ENCODE measurements at places on chromosomes 11 and 22.
A peak's percentile ranks its signal among the peaks of the same experiment; 100 is the strongest.

DNA sequence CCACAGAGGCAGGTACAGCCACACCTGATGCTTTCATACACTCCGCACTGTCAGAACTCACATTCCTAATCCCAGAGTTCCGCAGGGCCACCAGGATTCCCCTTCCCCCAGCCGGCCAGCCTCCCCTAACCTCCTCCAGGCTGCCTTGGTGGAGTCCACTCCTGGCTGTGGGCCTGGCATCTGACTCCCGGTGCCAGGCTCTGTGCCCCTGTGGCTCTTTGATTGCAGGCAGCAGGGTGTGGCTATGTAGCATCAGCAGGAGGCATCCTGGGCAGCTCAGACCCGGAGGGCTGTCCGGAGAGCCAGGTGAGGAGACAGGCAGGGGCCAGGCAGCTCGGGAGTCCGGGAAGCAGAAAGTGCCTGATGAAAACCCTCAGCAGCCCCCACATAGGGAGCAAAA lies 1432.9 kb downstream of the BRD1 start:
- H3K27ac ChIP-seq: no peak overlapping the region
- H3K4me1 ChIP-seq: no peaks in the 10 kb centered on the region
- H3K36me3 ChIP-seq: peaks cover 21% of the 10 kb centered on the region

DNA sequence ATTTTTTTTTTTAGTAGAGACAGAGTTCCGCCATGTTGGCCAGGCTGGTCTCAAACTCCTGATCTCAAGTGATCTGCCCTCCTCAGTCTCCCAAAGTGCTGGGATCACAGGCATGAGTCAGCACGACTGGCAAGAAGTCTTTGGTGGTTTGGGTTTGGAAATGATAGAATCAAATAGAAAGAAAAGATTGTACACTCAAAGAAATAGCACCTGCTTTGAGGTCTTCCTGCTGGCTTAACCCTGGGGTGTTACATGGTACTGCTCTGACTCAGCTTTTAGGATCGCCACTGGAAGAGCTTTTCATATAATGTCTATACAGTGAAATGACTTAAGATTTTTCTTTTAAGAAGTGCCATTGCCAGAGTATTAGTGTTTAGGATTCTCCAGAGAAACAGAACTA lies 50.2 kb downstream of the JAM3 start:
- peak overlapping the region; percentile 97 for H3K27ac ChIP-seq
- peak; percentile 77 for DNase-seq
- no peaks in the 10 kb centered on the region for H3K36me3 ChIP-seq
- peaks cover 55% of the 10 kb centered on the region for H3K4me1 ChIP-seq
- peaks cover 3% of the 10 kb centered on the region for H3K27me3 ChIP-seq

DNA sequence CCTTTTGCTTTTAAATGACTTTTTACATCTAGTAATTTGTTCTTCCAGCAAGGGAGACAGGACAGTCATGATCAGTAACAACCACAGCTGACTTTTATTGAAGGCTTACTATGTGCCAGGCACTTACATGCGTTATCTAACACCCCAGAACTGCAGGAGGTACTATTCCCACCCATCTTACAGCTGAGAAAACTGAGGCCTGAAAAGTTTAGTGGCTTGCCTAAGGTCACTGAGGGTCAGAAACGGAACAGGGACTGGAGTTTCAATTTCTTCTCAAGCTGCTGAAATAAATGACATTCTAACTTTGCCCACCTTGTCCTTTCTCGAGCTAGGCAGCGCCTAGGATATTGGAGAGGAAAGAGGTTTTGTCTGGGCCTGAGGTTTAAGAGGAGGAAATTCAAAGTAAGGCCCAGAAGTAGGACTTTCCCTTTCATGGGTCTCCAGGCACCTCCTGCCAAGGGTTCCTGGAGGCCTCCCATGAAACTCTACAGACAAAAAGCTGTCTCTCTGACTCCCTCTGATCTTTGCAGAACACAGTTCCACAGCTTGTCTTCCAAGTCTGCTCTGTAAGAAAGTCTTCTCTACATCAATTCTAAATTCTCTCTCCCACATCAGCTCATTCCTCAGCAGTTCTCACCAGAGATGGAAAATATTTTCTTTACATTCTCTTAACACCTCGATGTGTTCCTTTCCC lies 102.2 kb downstream of the NAT10 start:
- no peak overlapping the region for H3K27ac ChIP-seq
- H3K4me1 ChIP-seq: peaks cover 39% of the 10 kb centered on the region
- no peak overlapping the region for H3K4me3 ChIP-seq
- DNase-seq: no peak
- peaks cover 2% of the 10 kb centered on the region for H3K27me3 ChIP-seq

- DNase-seq: no peak
- H3K36me3 ChIP-seq: peaks cover 42% of the 10 kb centered on the region
- no peak overlapping the region for H3K4me3 ChIP-seq
- H3K4me1 ChIP-seq: peaks cover 59% of the 10 kb centered on the region
Observed at GRCh38 chr22:45548247-45548840, 45.7 kb downstream of the FBLN1 start.

DNA sequence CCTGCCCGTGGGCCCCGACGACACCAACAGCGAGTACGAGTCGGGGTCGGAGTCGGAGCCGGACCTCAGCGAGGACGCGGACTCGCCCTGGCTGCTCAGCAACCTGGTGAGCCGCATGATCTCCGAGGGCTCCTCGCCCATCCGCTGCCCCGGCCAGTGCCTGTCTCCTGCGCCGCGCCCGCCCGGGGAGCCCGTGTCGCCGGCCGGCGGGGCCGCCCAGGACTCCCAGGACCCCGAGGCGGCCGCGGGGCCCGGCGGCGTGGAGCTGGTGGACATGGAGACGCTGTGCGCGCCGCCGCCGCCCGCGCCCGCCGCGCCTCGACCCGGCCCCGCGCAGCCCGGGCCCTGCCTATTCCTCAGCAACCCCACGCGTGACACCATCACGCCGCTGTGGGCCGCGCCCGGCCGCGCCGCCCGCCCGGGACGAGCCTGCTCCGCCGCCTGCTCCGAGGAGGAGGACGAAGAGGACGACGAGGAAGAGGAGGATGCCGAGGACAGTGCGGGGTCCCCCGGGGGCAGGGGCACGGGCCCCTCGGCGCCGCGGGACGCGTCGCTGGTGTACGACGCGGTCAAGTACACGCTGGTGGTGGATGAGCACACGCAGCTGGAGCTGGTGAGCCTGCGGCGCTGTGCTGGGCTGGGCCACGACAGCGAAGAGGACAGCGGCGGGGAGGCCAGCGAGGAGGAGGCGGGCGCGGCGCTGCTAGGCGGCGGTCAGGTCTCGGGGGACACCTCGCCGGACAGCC lies 3.8 kb downstream of the MAPK8IP2 start:
- DNase-seq: no peak
- H3K27ac ChIP-seq: no peak overlapping the region
- no peak overlapping the region for H3K4me3 ChIP-seq
- peaks cover 47% of the 10 kb centered on the region for H3K27me3 ChIP-seq
- H3K36me3 ChIP-seq: peaks cover 4% of the 10 kb centered on the region
- H3K4me1 ChIP-seq: no peaks in the 10 kb centered on the region

DNA sequence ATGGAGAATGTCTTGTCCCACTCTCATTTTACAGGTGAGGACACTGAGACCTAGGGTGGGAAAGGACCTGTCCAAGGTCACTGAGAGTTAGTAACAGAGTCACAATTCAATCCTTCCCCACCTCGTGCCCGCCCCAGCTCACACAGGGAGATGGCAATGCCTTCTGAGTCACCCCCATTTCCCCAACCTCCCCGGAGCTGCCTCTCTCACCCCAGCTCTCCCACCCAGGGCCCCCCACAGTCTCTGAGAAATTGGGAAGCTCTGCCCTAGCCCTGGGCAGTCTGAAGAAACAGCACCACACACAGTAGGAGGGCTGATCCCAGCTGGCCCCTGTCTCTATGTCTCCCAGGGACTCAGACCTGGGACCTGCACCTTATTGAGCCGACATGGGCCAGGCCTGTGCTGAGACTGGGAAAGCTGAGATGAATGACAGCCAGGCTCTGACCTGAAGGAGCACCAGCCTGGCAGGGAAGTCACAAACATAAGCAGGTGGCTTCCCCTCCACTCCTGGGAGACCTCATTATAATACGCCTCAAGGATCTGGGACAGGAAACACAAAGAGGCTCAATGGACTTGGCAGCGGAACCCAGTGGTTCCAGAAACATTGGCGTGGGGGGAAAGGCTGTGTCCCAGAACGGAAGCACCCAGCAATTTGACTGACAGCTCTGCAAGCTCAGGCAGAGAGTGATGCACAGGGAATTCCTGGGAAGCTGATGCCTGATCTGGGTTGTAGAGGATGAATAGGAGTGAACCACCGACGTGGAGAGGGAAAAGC lies 51.0 kb downstream of the CD6 start:
- H3K27me3 ChIP-seq: peaks cover 68% of the 10 kb centered on the region
- no peak overlapping the region for H3K27ac ChIP-seq
- H3K36me3 ChIP-seq: no peaks in the 10 kb centered on the region

- no peaks in the 10 kb centered on the region for H3K27me3 ChIP-seq
- no peak for DNase-seq
- no peak overlapping the region for H3K27ac ChIP-seq
- H3K4me3 ChIP-seq: no peak overlapping the region
- H3K4me1 ChIP-seq: peaks cover 7% of the 10 kb centered on the region
- no peaks in the 10 kb centered on the region for H3K36me3 ChIP-seq
Observed at GRCh38 chr11:10561043-10561818, 7.2 kb downstream of the LYVE1 start.

GRCh38 chr22:40636380-40637182 lies at the start of gene MRTFA:
MRTFA (minus strand) TSS chr22:40636719.
- DNase-seq: peak; percentile 100
- H3K27ac ChIP-seq: peak within 1 kb of the TSS; percentile 96
- peak within 1 kb of the TSS; percentile 91 for H3K4me3 ChIP-seq

DNA sequence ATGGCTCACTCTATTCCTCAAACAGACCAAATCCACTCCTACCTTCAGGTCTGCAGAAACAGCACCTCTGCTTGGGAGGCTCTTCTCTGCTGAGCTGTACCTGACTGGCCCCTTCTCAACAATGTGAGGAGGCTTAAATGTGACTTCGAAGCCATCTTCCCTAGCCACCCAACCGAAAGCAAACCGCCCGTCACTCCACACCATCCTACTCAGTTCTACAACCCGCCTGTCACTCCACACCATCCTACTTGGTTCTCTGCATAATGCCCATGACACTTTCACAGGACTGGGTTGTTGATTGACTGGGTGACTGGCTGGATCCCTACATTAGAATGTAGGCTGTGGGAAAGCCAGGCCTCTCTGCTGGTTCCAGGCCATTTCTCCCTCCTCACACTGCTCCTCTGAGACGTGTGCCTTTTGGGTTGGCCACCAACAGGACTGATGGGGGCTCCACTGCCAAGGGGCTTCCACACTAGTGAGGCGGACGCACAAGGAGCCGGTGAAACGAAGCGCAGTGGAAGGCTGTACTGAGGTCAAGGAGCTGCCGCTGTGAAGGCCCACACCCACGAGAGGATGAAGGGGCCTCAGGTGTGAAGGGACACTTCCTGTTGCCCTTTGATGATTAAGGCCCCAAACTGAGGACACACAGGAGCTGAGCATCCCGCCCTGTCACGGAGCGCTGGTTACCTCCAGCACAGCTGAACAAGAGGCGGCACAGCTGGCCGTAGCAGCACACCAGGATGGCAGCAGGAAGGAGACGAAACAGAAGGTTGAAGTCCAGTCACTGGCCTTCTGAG lies 47.5 kb upstream of the SPATA19 start:
- no peak for DNase-seq
- H3K27me3 ChIP-seq: peaks cover 4% of the 10 kb centered on the region
- no peak overlapping the region for H3K27ac ChIP-seq
- no peak overlapping the region for H3K4me3 ChIP-seq

DNA sequence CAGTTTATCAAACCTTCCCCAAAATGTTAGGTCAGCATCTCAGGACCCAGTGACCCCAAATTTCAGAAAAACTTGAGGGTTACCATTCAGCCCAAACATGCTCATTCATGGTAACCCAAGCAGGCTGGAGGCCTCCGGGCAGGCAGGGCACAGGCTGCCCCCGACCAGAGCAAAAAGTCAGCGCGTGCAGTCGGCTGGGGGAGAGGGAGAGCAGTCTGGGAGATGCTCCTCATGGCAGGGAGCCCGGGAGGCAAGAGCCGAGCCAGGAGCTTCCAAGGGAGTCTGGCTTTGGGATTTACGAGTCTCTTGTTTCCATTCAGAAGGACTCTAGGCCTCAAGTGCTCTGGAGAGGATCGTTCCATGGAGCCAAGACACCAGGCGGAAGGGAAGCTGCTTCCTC lies 45.7 kb downstream of the RPUSD4 start:
- DNase-seq: no peak
- no peaks in the 10 kb centered on the region for H3K36me3 ChIP-seq
- H3K27ac ChIP-seq: no peak overlapping the region
- no peak overlapping the region for H3K4me3 ChIP-seq

DNA sequence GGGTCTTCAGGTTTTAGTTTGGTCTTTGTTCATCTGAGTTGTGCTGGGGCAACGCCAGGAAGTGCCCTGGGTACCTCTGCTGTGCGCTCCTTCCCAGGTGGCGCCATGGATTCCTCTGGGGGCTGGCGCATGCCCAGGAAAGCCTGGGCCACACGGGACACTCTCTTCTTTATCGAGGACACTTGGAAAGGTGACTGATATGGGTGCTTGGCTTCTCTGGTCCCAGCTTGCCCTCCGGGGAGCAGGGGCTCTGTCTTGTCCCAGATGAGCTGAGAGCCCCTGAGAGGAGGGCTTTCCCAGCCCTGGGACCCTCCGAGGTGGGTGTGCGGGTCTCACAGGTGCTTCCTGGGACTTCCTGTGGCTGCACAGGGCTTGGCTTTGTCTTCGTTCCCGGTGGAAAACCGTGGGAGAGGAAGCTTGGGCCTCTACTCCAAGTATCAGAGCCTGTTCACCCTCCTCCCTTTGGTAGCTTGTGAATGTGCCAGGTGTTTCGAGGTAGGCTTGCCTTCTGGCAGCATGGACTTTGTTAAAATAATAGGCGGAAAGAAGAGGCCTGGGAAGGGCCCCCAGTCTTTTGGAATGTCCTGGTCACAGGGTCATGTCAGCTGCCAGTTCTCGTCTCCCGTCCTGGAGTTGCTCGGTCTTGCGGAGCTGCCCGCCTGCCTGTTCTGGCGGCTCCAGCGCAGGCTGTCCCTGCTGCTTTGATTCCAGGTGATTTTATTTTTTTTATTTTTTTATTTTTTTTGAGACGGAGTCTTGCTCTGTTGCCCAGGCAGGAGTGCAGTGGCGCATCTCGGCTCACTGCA lies 10.1 kb upstream of the NEAT1 start:
- H3K4me1 ChIP-seq: peaks cover 24% of the 10 kb centered on the region
- no peak overlapping the region for H3K4me3 ChIP-seq
- DNase-seq: no peak

- no peak overlapping the region for H3K4me3 ChIP-seq
- no peak overlapping the region for H3K27ac ChIP-seq
- H3K36me3 ChIP-seq: peaks cover 4% of the 10 kb centered on the region
- DNase-seq: no peak
- no peaks in the 10 kb centered on the region for H3K4me1 ChIP-seq
Observed at GRCh38 chr22:49123621-49124192, 704.0 kb downstream of the BRD1 start.

GRCh38 chr11:30991802-30992512 lies 377.6 kb downstream of the DCDC1 start:
- H3K27ac ChIP-seq: no peak overlapping the region
- no peaks in the 10 kb centered on the region for H3K36me3 ChIP-seq
- no peaks in the 10 kb centered on the region for H3K27me3 ChIP-seq
- DNase-seq: no peak
- no peak overlapping the region for H3K4me3 ChIP-seq

DNA sequence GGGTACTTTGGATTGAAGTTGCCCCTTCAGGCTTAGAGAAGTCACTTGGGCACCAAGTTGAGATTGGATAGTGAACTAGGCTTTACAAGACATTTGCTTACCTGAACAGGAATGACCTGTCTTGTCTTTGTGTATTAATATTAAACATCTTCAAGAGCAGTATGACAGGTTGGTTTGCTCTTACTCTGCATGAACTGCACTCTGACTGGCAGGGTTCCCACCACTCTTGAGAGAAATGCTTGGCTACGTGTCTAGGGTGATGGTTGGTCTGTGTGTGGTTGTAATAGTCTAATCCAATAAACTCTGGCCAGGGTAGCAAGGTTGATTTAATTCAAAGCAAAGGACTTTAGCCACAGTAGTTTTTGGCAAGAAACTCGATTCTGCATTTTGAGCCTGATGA lies 20.1 kb upstream of the SPTBN2 start:
- DNase-seq: no peak
- H3K27ac ChIP-seq: no peak overlapping the region
- H3K4me1 ChIP-seq: peaks cover 14% of the 10 kb centered on the region
- H3K36me3 ChIP-seq: no peaks in the 10 kb centered on the region

Measured in HFFc6 (cell line).